GM23338 (cell line): ENCODE measurements at places on chromosomes 1 and 21. TPM values are rescaled to one million over a fixed set of nuclear protein-coding genes. Genes with fewer than 3 reads are reported as not detected.

GRCh38 chr1:67535474-67535873, 105.3 kb upstream of the SERBP1 start:
- DNase-seq = peak; percentile 82

DNA sequence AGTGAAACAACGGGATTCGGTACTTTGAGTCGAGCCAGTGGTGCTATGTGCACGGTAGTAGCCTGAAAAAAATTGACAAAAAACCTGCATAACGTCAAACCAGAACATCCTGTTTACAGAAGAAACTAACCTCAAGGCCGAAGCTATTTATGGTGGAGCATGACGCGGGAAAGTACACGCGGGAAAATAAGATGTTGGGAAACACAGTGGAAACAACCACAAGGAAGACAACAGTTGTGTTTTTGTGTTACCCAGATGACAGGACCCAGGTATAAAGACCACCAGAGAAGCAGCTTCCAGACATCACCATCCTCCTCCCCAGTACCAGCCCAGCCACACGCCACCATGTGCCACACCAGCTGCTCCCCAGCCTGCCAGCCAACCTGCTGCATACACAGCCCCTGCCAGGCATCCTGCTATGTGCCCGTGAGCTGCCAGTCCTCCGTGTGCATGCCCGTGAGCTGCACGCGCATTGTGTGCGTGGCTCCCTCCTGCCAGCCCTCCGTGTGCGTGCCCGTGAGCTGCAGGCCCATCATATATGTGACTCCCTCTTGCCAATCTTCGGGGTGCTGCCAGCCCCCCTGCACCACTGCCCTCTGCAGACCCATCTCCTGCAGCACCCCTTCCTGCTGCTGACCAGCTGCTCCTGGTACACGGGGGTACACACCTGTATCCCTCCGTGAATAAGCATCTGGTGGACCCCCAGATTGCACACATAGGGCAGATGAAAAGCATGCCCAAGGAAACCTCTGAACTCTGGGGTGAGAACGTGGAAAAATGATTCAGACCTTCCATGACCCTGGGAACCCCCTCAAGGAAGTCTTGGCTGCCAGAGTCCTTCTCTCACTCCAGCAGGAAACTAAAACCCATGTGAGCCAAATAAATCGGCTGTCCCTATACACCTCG, at the start of gene KRTAP12-3:
KRTAP12-3 (plus strand) TSS at position 298 of the 906 bp plus-strand sequence; CDS start at position 346, 48 bp downstream.
- DNase-seq = no peak

DNA sequence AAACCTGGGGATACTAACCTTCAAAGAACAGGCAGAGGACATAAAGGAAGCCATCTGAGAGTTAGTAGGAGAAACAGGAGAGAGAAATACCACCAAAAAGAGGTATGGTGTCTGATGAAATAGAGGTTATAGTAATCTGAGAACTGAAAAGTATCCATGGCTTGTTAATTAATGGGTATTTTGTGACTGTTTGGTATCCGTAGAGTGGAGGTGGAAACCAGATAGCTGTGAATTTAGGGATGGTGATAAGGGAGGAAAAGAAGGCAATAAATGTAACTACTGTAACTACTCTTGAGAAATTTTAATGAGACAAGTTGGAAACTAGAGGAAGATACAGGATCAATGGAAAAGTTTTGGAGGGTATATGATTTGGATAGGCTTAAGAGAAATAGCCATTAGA, 27.5 kb downstream of the PRKAA2 start:
- no peak for DNase-seq

DNA sequence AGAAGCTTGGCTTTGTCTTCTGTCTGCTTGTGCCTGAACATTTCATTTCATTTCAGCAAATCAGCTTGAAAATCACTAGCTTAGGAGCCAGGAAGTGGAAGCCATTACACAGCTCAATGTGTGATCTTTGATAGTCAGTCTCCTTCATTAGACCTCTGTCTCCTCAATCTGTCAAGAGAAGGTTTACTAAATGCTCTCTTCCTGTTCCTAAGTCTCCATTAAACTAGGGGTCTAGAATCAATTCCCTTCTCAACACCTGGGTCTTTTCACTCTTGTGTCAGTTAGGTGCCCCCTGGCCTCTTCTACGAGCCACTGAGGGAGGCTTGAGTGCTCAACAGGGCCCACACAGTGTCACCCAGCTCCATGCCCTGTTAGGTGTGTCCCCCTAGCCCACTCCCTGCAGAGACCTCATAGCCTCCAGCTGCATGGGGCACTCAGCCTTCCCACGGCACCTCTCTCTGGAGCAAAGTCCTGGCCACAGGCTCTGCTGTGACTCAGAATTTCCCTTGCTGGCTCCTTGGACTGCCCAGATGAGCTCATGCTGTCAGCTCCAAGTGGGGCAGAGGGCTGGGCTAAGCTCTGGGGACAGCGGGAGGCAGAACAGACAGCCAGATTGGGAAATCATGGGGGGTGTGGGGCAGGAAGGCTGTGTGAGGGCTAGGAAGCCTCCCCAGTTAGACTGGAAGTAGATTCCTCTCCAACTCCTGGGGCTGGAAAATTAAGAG, 115.7 kb upstream of the IPO9 start:
- no peak for DNase-seq

DNA sequence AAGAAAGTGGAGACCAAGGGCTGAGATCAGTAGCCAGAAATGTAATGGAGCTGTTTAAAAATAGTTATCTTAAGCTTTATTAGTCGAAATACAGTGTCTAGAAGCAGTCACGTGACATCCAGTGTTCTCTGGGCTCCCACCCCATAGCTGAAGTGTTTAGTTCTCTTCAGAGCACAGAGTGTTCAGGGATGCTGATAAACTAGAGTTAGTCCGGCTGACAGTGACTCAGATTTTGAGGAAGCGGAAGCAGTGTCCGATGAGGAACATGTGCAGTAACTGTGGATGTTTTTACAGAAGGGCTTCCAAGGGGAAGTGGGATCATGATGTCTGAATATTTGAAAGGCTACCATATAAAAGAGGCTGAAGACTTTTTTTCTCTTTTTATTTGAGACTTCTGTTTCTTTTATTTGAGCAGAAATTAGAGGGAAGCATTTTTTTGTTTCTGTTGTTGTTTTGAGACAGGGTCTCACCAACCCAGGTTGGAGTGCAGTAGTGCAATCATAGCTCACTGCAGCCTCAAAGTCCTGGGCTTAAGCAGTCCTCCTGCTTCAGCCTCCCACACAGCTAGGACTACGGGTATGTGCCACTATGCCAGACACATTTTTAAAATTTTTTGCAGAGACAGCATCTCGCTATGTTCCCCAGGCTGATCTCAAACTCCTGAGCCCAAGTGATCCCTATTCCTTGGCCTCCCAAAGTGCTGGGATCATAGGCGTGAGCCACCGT, 124.2 kb downstream of the GALNT2 start:
- no peak for DNase-seq

- DNase-seq = no peak
Observed at GRCh38 chr1:25256578-25256965, 9.3 kb upstream of the RSRP1 start.

GRCh38 chr21:45990741-45991605, 9.4 kb downstream of the COL6A1 start:
- DNase-seq = no peak

DNA sequence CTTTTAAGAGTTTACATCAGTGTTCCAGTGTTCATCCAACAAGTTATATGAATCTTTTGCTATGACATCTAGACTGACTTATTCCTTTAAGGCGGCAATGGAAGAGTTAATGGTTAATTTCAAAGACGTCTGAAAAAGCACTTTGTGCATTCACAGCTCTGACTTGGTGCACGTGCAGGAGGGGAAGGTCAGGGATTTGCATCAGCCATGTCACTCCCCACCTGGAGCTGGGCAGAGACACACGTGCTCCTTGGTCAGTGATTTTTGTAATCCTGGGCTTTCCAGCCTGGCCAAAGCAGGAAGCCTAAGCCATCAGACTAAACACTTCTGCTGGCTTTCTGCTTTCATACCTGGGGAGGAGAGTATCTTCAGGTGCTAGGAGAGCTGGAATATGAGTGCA, 96.3 kb downstream of the ST3GAL3 start:
- DNase-seq = no peak

DNA sequence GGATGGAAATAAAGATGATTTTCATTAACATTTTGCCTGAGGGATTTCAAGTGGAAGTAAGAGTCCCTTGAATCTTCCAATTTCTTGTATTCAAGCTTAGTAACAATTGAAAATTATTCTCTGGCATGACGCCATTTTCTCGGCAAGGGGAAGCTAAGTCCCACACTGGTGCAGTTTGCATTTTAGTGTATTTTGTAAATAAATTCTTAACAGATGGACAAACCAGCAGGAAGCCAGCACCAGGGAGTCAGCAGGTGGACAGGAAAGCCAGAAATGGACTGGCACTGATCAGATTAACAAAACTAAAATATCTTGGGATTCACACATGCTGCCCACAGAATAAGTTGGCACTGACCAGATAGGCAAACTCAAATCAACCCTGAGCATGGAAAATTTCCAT, 311.3 kb downstream of the LRRIQ3 start:
- DNase-seq = no peak

DNA sequence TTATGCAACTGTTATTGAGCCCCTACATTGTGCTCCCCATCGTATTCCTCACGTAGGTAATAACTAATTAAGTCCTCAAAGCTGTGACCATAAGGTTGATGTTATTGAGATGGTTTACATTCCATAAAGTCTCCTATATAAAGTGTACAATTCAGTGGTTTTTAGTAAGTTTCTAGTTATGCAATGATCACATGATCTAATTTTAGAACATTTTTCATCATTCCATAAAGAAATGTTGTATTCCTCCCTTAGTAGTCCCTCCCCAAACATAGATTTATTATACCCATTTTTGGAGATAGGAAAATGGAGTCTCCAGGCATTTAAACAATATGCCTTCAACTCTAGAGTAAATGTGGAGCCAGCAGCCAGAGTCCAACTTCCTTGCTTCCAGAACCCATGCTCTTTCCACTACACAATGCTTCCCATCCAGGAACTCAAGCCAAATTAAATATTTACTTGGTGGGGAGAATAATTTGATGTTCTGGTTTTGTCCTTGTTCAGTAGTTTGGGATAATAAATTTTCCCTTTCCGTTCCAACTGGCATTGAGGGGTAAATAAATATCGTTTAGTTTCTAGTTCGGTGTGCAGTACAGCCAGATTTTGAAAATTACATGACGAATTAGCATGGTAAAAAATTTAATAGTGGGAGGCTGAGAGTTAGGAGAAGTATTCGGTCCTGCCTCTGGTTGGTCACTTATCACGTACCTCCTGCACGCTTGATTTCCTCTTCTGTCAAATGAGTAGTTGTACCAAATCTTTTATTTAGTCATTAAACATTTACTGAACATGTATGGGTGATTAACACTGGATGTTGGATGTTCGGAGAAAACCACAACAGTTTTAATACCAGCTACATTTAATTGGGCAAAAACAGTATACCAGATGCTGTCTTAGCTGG, 66.3 kb downstream of the CACHD1 start:
- no peak for DNase-seq

- DNase-seq = peak; percentile 61
Observed at GRCh38 chr1:108067884-108068540, 103.0 kb upstream of the VAV3 start.

DNA sequence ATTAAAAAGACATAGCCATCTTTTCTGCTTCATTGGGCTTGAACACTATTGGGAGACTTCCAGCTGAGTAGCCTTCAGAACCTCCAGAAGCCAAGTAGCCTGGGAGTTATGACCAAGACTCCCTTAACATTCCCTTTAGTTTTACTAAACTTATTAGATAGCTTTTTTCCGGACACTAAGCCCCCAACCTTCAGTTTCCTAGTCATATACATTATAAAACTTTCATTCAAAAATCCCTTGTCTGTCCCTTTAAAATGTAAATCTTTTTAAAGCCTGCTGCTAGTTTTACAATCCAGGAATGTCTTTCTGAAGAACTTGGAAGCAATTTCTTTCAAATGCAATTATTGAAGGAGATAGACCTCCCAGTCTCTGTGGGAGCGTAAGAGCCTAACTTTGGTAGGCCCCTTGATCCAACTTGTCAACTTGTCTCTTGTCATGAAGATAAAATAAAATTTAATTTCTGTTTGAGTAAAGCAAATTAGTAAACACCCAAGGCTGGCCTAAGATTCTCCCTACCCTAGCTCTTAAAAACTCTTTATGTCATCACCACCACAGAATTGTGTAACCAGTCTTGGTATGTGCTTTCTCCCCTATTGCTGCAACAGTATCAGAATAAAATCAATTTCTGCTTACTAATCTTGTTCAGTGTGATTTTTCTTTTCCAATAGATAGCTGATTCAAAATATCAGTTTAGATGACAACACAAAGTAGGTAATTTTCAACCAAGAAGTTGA, 796.2 kb downstream of the PLA2G4A start:
- peak; percentile 74 for DNase-seq

DNA sequence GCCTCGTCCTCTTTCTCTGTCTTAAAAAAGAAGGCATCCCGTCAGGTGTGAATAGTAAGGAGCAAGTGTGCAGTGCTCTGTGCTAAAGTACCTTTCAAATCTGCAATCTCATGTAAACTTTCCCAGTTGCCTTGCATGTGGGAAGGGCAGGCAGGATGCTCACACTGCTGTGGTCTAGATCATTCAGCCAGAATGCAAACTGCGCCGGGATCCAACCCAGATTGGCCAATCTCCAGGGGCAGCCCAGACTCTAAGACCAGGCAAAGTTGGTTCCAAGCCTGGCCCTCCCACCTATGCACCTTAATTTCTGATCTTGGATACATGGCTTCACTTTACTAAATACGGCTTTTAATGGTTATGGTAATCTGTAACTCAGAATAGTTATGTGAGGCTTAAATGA, 3.2 kb upstream of the MAP1LC3C start:
- DNase-seq = no peak

DNA sequence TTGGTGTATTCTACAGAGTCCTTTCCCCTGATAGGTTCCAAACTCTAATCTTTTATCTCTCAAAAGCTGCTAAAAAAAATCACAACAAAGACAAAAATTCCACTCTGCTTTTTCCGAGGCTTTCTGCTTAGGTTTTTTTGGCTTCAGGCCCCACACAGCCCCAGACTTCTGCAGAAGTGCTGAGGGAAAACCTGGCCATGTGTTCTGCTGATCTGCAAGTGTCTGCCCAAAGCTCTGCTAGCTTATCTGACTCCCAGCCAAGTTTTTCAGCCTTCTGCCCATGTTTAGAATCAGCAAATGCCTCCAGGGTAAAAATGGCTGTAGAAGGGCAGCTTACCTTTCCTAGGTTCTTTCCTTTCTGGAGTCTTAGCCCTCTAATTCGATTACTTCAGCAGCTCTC, 28.4 kb downstream of the DISP3 start:
- no peak for DNase-seq

- DNase-seq = no peak
Observed at GRCh38 chr1:155251566-155251965, 3.7 kb downstream of the ENTREP3 start.

GRCh38 chr1:87473203-87473661, 144.6 kb downstream of the LMO4 start:
- peak; percentile 23 for DNase-seq

- no peak for DNase-seq
Observed at GRCh38 chr1:211643324-211644212, 31.9 kb downstream of the NEK2 start.

GRCh38 chr1:14413819-14414490, 184.5 kb upstream of the KAZN start:
- DNase-seq = no peak

Gene OR2T35
- not detected in 2 replicates for total RNA-seq

Gene KDF1
- 18.0 and 21.1 TPM in 2 replicates for total RNA-seq

Gene ADGRL4
- 0.24 and 1.3 TPM in 2 replicates for total RNA-seq

Gene GJA4
- total RNA-seq = 1.7 and 2.2 TPM in 2 replicates

Gene CCDC190
- not detected in 2 replicates for total RNA-seq

Gene CD160
- total RNA-seq = not detected in 2 replicates

Gene TOMM40L
- total RNA-seq = 12.9 and 22.3 TPM in 2 replicates

Gene RYR2
- 6.7 and 10.0 TPM in 2 replicates for total RNA-seq

Gene KRTAP26-1
- total RNA-seq = not detected in 2 replicates

Gene CLDN14
- not detected in 2 replicates for total RNA-seq

Gene INSRR
- not detected in 2 replicates for total RNA-seq

Gene MYOCOS
- total RNA-seq = not detected in 2 replicates

Gene HHIPL2
- total RNA-seq = 0.52 TPM in 1 of 2 replicates, not detected in the other

Gene DMRTA2
- 0.07 TPM in 1 of 2 replicates, not detected in the other for total RNA-seq
